Stimulated activated CD4-positive, alpha-beta T cell treated with anti-CD3 and anti-CD28 coated beads, Interleukin-4, amount 100 ng/mL, for 4 hours (primary cell): ENCODE measurements at places on chromosomes 6 and 20.

GRCh38 chr6:1039191-1039590, 272.7 kb upstream of the FOXQ1 start:
- no peak for DNase-seq

- DNase-seq: no peak
These were observed 151.6 kb downstream of the PRKN start for GRCh38 chr6:162576016-162576415.

- no peak for DNase-seq
These were observed 82.1 kb downstream of the IYD start for GRCh38 chr6:150450918-150451317.

- no peak for DNase-seq
These were observed 75.8 kb downstream of the SMLR1 start for GRCh38 chr6:130903007-130903406.

DNA sequence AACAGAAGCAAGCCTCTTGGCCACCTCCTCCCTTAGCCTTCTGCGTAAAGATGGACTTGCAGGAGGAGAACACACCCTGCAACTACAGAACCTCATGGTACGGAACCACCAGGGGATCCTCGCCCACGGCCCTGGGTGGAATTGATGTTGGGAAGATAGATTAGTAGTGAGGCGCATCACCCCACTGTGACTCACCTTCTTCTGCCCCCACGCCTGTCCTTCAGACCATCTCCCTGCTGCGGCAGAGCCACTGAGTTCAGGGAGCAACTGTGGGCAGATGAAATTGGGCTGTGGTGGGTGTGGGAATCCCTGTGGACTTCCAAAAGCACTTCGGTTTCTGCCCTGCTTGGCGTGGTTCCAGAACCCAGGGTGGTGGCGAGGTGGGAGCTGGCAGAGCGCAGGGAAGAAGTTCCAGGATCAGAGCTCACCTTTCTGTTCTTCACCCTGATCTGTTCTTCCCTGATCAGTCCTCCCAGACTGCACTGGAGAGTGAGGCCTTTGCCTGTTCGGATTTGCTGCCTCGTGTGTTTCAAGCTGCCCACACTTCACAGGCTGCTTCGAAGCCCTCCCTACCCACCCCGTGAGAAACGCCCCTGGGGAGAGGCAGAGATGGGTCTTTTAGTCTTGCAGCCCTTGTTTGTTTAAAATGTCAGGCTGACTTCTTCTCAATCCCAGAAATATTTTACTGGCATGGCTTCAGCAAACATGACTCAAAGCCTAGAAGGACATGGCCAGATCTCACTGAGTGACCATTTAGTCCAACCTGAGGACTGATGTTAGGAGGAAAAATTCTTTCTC, 92.8 kb upstream of the MLN start:
- DNase-seq: no peak

GRCh38 chr6:36335465-36336207, 1.1 kb downstream of the BNIP5 start:
- DNase-seq: no peak

GRCh38 chr20:49483696-49484123, 1.2 kb upstream of the KCNB1 start:
- no peak for DNase-seq

GRCh38 chr20:14723614-14724013, 386.2 kb upstream of the FLRT3 start:
- DNase-seq: no peak

DNA sequence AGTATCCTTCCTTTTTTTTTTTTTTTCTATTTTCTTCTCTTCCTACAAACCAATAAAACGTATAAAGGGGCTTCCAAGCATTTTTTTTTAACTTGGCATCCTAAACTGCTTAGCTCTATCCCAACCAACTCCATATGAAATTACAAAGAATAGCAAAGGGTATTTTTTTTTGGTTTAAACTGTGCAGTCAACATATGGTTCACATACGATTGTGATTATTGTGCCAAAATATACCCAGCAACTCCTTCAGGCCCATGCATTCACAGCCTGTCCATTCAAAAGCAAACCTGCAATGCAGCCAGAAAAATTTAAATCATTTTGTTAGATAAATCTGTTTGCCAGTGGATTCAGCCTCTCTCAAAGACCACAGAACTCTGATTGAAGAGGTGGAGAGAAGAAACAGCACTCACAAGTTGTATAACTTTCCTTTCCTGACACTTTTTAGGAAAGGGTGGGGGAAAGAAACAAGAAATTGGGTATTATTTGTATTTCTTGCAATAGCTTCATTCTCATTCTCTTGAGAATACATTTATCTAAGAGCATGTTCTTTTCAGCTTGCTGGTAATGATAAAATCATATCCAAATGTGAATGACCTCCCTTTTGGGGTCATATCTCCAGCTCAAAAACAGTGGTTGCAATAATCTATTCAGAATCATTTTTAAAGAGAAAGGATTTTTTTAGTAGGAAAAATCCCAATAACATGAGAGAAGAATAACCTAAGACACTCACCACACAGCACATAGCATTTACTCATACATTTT, 701.3 kb upstream of the CHD6 start:
- no peak for DNase-seq
